ENCODE measurements at places on chromosomes 13 and 19. TPM values are rescaled to one million over a fixed set of nuclear protein-coding genes. Genes with fewer than 3 reads are reported as not detected.
A peak's percentile ranks its signal among the peaks of the same experiment; 100 is the strongest.

DNA sequence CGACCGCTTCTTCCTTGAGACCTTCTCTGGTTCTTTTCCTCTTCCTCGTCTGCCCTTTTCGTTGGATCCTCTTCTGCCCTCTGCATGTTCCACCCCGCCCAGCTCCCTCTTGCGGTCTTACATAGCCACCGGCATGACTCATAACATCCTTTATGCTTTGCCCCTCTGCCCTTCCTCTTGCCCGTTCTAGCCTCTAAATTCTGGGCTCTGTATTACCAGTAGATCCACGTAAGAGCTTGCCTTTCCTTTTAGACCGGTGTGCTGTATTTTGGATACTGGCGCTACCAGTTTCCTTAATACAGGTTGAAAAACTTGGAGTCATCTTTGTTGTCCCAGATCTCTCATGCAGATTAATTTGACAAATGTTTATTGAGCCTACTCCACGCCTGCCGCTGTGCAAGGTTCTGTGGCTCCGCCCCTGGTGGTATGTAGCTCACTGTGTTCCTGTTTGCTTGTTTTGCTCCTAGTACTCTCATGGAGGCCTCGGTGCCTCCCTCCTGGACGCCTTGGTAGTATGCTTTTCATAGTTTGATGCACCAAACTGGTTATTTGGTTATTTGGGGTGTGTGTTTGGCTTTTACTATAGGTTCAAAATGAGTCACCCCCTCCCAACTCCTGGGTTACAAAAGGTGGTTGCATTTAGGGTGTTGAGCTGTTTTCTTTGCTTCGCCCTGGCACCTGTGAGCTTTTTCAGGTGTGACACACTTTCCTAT lies 1.7 kb downstream of the GTF3A start:
- DNase-seq: peak; percentile 8

- DNase-seq: no peak
Observed at GRCh38 chr13:98609756-98610155, 32.8 kb upstream of the STK24 start.

GRCh38 chr13:34161931-34162543 lies 344.1 kb downstream of the RFC3 start:
- no peak for DNase-seq

DNA sequence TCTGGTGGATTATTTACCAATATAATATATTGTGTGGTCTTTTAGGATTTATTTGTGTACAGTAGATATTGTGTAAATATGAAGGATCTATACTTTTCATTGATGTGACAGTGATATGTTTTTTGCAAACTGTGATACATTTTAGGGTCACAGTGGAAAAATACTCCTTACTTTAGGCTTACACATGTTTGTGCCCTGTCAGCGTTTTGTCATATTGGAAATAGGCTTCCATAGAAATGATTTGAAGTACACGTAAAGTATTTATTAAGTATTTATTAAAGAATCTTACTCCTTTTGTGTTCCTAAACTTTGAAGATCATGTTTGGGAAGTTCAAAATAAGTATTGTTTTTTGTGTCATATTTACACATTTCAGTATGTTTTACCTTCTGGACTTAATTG lies 5.0 kb downstream of the ZNF808 start:
- no peak for DNase-seq

DNA sequence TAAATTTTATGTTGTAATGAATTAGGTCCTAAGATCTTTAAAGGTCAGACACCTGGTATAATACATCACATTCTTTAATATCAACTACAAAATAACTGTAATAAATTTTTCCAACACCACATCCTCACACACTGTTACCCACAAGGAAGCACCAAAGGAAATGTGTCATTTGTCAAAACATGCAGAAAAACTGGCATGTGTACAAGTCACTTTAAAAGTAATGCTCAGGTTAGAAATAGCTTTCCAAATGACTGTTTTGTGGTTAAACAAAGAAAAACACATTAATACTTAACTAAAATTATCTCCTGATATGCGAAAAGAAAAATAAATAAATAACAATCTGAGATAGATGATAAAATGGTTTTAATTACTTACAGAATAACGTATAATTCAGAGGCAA lies 74.7 kb downstream of the MZT1 start:
- DNase-seq: no peak

GRCh38 chr19:10519421-10519820 lies 2.2 kb upstream of the S1PR5 start:
- DNase-seq: no peak

DNA sequence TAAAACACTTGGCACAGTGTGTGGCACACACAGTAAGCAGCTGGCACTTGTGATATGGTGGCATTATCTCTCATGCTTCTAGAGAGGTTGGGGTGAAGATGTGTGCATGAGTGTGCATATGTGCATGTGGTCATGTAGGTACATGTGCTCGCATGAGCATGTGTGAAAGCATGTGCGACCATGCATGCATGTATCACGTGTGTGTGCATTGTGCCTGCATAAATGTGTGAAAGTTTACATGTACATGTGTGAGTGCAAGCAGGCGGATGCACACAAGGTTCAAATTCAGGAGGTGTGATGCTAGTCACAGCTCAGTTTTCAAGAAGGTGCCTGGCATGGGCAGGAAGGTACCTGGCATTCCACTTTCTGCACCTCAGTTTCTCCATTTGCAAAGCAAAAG lies 59.0 kb upstream of the UQCRFS1 start:
- DNase-seq: no peak

- DNase-seq: no peak
Observed at GRCh38 chr13:90568165-90568564, 779.3 kb upstream of the MIR17HG start.

DNA sequence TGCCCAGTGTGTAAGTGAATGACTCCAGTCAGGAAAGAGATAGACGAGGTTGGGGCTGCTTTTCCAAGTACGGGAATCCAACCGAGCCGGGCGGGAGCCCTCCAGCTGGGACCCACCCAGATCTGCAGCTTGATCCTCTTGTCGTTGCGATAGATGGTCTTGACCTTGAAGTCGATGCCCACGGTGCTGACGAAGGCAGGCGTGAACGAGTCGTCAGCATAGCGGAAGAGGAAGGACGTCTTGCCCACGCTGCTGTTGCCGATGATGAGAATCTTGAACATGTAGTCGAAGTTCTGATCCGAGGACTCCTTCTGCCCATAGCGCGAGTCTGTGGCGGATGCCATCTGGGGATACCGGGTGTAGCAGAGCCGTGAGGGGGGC lies 1.5 kb downstream of the RAB3A start:
- DNase-seq: no peak

DNA sequence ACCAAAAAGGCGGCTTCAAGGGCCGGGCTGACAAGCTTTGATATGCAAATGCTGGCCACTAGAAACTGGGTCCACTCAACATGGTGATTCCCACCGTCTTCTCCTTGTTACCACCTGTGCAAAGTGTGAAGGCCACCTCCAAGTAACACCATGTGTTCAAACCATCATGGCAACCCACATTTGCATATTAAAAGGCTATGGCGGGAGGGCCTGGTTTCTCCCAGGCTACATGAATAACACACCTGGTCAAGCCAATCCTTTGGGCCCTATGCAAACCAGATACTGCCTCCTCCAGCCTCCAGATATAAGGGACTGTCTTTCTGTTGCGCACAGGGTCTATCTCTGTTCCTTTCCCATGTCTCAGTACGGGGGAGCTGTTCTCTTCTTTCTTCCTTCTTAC lies 36.6 kb upstream of the ZSCAN5A start:
- DNase-seq: no peak

DNA sequence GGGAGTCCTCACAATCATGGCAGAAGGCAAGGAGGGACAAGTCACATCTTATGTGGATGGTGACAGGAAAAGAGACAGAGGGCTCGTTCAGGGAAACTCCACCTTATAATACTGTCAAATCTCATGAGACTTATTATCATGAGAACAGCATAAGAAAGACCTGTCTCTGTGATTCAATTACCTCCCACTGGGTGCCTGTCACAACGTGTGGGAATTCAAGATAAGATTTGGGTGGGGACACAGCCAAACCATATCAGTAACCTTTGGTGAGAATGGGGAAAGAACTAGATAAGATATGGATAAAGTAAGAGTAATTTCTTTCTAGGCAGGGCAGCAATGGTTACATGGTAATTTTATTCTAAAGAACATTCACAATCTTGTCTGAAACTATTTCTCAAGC lies 344.9 kb upstream of the KLF12 start:
- no peak for DNase-seq

DNA sequence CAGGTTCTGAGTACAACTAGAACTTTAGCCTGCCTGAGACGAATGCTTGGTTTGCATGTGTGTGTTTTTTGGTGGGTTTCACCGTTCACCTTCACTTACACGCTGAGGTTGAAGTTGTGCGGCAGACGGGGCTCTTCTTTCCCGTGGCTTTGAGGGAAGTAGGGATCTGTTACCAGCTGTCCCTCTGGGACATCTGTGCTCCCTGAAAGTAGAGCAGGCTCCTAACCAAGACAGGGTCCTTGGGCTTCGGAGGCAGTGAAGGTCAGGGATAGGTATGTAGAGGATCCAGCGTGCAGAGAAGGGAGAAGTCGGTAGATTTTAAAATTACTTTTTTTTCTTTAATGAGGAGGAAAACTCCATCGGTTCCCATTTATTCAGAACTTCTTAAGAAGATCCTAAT lies 48.7 kb downstream of the ZNF536 start:
- no peak for DNase-seq

- DNase-seq: no peak
Observed at GRCh38 chr13:46168783-46169182, 13.2 kb downstream of the LCP1 start.

DNA sequence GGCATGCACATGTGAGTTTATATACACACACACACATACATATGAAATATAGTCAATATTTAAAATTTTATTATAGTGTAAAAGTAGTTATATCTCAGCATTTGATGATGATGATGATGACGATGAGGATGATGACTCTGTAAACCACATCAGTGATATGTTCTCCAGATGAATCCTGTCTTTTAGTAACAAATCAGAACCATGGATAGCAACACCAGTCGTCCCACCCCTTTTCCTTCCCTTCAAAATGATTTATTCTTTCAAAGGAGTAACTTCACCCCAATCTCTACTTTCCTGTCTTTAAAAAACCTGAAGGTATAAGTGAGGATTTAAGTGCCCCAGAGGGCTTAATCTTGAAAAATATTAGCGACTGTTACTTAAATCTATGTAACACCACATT lies 74.1 kb downstream of the DCLK1 start:
- DNase-seq: no peak

DNA sequence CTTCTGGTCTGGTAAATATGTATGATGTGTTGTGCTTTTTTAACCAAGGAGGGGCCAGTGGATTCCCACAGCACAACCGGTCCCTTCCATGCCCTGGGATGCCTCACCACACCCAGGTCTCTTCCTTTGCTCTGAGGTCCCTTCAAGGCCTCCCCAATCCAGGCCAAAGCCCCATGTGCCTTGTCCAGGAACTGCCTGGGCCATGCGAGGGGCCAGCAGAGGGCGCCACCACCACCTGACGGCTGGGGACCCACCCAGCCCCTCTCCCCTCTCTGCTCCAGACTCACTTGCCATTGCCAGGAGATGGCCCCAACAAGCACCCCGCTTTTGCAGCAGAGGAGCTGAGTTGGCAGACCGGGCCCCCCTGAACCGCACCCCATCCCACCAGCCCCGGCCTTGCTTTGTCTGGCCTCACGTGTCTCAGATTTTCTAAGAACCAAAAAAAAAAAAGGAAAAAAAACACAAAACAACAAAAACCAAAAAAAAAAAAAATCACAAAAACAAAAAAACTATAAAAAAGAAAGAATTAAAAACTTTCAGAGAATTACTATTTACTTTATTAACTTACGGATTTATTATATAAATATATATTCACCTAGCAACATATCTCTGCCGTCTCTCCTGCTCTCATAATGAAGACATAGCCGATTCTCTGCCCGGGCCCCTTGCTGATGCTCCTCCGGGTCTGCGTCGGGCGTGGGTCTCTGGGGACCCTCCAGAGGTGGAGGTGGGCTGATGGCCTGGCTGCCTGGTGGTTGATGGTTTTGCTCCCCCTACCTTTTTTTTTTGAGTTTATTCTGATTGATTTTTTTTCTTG lies 14.4 kb downstream of the CAPN12 start:
- no peak for DNase-seq

The DPF1 gene
- total RNA-seq: 37.4 TPM

The KLHL1 gene
- total RNA-seq: 106 TPM

The GPR18 gene
- total RNA-seq: not detected

The MAMSTR gene
- total RNA-seq: 0.62 TPM

The CPB2 gene
- not detected for total RNA-seq

The CLEC17A gene
- 0.31 TPM for total RNA-seq

The ZNF850 gene
- 7.5 TPM for total RNA-seq

The FRY gene
- total RNA-seq: 75.6 TPM

The ZNF230 gene
- 10.3 TPM for total RNA-seq

The OR7E24 gene
- not detected for total RNA-seq
